ENCODE measurements at places on chromosomes 7 and 10.

GRCh38 chr7:135980665-135981180 lies 3.6 kb upstream of the MTPN start:
- DNase-seq = no peak

DNA sequence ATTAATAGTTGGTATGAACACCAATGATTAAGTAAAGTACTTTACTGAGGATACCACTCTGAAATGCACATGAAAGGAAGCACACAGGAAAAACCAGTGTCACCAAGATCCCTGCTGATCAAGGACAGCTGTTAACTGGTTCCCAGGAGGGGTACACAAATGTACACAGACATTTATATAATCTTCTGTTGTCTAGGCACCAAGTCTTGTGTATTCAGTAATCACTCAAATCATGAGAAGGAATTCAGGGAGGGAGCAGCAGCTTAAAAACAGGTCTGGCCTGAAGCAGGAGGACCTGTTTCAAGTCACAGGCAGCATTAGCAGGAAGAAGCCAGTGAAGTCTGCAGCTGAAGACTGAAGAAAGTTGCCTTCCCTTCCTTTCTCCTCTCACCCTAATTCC lies 18.7 kb downstream of the MPP7 start:
- DNase-seq = no peak

- no peak for DNase-seq
Observed at GRCh38 chr10:11425296-11425610, 186.2 kb downstream of the USP6NL start.

GRCh38 chr10:118557946-118558345 lies 37.5 kb downstream of the PRLHR start:
- no peak for DNase-seq

GRCh38 chr10:22368981-22369380 lies 23.7 kb downstream of the SPAG6 start:
- no peak for DNase-seq

DNA sequence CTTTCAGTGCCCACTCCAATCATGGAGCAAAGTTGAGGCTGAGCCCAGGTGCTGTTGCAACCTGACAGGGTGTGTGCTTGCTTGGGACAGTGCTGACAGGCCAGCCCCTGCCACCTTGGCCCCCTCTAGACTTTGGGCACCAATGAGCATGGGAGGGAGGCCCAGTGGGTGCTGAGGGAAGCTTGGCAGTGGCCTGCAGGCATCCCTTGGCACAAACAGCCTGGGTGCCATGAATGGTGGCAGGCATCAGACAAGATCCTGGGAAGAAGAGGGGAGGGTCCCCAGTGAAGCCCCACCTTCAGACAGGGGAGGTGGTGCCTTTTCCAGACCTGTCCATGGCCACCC lies 214.0 kb downstream of the GPR158 start:
- DNase-seq = no peak

DNA sequence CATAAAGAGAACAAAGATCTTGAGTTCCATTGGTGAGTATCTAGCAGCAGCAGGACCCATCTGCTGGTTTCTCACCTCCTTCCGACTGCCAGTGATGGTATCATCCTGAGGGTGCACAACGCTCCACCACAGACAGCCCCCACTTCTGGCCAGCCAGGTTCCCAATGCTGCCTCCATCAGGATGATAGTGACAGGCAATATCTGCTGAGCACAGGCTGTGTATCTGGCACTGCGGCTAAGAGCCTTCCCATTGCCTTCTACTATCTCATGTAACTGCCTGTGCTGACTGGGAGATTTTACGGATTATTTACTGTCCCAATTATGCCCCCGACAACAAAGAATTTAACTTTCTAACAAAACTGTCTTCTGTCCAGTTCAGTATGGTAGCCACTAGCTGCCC lies 352.4 kb upstream of the AOAH start:
- DNase-seq = no peak

GRCh38 chr7:423312-424260 lies 96.1 kb downstream of the PDGFA start:
- no peak for DNase-seq

DNA sequence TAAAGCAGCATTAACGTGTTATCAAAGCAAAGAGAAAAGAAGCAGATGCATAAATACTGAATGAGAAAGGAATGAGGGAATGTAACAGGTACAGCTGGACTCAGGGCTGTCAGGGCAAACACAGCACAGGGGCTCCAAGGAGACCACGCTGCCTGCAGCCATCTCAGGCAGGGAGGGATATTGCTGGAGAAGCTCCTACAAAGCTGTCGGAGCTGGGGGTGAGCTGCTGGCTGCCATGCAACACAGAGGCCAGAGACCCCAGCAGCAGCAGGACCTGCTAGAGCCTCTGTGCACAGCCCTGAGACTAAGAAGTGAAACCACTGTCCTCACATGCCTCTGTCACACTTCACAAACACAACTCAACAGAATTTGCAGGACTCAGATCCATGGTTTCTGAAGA lies 235.8 kb downstream of the DIP2C start:
- DNase-seq = no peak

DNA sequence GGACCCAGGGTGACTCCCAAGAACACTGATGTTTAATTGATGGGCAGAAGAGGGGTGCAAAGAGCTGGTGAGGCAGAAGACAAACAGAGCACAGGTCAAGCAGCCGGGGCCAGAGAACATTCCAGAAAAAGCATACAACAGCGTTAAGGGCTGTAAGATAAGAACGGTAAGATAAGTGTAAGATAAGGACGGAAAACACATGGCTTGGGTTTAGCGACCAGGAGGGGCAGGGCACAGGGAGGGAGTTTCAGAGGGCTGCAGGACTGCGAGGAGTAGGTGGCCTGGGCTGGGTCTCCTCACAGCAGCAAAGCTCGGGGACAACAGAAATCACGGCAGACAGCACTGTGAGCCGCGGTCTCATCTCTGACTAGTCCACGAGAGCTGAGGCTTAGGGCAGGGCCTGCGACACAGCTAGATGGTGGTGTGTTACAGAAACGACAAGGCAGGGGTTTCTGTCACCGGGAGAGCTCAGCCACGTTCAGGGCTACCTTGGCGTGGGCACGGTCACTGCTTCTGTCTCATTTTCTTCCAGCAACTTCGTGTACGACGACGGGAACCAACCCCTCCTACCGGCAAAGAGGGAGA lies 24.6 kb downstream of the BRI3 start:
- DNase-seq = no peak

- no peak for DNase-seq
Observed at GRCh38 chr7:69105981-69106380, 492.3 kb upstream of the AUTS2 start.

DNA sequence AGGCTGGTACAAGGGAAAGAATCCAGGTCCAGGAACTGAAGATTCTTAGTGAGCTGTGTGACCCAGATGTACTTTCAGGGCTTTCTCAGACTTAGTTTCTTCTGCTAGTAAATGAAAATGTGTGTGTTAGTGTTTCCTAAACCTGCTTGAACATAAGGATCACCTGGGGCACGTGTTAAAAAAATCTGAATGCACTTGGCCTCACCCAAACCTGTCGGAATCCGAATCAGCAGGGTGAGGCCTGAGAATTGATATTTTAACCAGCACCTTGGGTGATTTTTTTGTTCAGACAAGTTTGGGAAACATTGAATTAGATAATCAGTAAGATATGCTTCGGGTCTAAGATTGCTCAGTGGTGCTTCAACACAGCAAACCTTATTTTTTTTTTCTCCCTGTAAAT lies 59.7 kb downstream of the ZNF365 start:
- no peak for DNase-seq

- DNase-seq = no peak
Observed at GRCh38 chr7:21946222-21946709, 567 bp upstream of the CDCA7L start.

DNA sequence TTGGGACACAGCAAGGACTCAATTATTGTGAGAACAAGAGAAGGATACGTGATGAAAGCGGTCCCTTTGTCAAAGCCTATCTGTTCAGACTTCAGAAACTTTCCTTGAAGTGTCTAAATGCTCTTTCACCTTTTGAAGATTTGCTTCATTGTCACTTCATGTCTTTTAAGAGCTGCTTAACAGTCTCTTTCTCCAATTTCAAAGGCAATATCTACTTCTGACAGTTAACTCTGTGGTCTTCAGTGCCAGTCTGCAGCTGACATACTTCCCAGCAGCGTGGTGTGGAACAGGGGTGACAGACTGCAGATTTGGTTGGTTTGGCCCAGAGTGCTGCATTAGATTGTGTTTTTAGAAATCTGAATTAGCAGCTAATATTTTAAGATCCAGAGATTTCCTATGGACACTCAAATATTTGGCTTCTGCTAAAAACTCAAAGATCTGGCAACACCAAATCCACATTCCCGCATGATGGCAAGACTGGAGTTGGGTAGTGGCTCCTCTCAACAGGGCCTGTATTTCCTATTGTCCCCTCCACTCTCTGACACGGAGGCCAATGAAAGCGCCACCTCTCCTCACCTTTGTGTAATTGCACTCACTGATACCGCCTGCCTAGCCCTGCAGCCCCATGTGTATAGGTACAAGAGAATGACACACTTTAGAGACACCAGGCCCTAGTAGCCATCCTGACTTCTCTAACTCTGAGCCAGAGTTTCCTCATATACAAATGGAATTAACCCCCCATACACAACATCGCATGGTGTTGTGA lies 11.5 kb downstream of the SCRN1 start:
- no peak for DNase-seq

- no peak for DNase-seq
Observed at GRCh38 chr7:100493476-100494264, 9.9 kb downstream of the NYAP1 start.

- no peak for DNase-seq
Observed at GRCh38 chr7:143145-143751, 49.1 kb upstream of the FAM20C start.

Measured in DMS153 (cell line).